ENCODE measurements at places on chromosomes 16 and 17.

DNA sequence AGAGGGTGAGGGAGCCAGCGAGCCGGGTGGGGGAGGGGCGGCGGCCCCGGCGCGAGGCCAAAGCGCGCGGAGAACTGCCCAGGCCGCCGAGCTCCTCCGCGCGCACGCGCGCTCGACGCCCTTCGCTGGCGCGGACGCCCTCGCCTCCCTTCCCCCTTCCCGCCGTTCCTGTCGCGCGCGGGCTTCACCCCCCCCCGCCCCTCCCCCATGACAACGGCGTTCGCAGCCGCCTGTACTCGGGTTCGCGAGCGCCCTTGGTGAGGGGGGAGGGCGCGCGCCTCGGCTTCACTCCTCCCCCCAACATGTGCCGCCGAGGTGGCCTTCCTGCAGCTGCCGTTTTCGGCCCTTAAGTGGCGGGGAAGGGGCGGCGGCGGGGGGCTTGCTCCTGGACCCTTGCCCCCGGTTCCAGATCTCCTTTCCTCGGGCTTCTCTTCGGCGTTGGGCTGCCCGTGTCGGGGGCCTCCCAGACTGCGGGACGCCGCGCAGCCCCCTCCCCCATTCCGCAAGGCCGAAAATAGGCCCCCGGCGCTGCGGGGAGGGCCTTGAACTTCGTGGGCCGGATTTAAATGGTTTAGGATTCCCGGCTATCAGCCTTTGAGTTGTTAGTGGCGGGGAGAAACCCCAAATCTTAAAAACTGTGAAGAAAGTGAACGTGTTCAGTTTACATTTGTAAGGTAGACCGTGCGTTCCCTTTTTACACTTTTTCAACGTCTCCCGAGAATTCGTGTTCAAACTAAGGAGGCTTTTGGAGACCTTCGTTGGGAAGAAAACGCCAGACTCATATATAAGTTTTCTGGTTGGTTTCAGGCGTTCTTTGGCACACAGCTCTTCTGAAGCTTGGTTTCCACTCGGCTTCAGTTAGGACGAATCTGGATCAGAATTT is 653 bp downstream of the SRRM2 start:
- peak; percentile 68 for DNase-seq

DNA sequence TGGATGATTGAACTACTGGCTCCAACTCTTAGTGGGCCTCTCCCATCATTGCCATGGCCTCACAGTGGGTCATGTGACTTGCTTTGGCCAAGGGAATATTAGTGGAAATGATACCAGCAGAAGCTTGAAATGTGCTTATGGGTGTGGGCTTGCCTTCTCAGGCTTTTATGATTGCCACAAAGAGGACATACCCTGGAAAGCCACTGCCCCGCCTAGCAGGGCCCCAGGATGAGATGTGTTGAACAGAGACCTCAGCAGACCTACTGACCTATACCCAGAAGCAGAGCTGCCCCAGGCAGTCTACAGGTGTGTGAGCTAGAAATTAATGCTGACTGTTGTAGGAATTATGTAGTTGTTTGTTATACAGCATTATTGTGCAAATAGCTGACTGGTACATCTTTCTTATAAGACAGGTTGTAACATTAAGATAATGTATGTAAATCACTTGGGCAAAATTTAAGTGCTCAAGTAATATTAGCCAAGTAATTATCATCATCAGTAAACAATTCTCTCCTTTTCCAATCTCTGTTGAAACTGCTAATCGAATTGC is 67.8 kb upstream of the CDH5 start:
- DNase-seq, result no peak

GRCh38 chr17:67186782-67187181 is 58.2 kb downstream of the HELZ start:
- DNase-seq, result no peak

- DNase-seq, result no peak
These were observed 4.0 kb upstream of the PERCC1 start for GRCh38 chr16:1426734-1427471.
